ENCODE measurements at places on chromosomes 1 and 21.

DNA sequence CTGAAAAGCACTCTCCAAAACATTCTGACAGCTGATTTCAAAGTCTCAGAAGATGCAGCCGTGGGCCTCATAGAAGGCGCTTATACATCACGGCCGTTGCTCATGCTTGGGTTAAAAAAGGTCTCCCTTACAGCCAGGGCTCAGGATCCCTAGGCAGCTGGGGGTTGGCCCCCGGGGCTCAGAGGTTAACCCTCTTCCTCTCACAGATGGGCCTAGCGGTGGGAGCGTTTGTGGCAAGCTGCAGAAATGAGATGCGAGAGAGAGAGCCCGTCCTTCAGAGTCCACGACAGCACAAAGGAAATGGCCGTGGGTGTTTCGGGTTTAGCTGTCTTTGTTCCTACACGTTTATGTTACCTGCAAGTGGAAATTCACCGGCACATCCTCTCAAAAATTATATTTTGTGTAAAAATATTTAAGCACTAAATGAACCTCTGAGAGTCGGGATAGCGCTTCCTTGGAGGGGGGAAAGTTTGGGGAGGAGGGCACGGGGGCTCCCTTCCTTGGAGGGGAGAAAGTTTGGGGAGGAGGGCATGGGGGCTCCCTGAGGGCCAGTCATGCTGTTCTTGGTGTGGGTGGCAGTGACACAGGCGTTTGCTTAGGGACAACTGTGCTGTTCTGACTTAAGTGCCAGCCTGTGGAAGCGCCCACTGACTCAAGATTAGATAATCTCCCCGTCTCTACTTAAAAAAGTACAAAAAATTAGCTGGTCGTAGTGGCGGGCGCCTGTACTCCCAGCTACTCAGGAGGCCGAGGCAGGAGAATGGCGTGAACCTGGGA lies 20.5 kb upstream of the PRDM15 start:
- DNase-seq: no peak

DNA sequence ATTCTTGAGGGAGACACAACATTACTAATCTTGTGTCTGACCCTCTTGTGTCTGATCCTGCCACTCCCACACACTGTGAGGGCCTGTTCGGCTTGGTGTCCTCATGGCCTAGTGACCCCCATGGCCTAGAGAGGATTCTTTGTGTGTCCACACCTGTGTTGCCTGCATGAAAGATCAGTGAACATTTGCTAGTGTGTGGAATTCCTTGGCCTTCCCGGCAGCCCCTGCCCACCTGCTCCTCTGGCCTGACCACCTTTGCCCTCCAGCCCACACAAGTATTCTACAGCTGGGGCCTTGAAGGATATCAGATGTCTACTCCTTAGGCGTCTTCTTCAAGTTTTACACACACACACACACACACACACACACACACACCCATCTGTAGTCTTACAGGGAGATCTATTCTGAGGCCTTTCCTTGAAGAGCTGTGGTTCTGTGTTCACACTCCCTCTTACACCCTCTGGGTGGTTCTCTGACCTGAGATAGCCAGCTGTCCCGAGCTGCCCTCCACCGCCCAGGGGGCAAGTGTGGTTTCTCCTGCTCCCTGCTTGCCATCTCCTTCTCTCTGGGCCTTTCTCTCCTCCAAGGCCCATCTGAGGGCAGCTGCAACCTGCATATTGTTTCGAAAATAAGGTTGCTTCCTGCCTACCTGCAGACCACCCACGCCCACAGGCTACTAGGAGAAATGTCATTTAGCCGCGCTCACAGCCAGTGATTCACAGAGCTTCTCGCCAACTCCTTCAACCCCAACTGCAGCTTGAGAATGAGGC lies 45.4 kb downstream of the CD247 start:
- no peak for DNase-seq

GRCh38 chr1:182688436-182689205 lies 4.2 kb upstream of the RGS8 start:
- no peak for DNase-seq

DNA sequence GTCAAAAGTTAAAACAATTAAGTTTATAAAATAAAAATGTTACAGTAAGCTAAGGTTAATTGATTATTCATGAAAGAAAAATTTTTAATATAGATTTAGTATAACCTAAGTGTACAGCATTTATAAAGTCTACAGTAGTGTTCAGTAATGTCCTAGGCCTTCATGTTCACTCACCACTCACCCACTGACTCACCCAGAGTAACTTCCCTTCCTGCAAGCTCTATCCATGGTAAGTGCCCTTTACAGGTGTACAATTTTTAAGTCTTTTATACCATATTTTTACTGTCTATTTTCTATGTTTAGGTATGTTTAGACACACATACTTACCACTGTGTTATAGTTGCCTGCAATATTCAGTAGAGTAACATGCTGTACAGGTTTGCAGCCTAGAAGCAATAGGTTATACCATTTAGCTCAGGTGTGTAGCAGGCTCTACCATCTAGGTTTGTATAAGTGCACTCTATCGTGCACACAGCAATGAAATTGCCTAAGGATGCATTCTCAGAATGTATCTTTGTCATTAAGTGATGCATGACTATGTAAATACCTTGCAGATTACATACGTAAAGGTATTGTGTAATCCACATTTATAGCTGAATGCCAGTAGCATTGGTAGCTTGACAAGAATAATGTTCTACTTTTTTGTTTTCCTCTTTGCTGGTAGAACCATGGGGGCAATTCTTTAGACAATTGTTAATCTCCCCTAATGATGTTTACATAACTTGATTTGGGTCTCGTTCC lies 35.7 kb upstream of the GPR88 start:
- no peak for DNase-seq

GRCh38 chr1:216350186-216350585 lies 73.1 kb downstream of the USH2A start:
- DNase-seq: no peak

GRCh38 chr1:110893908-110894490 lies 21.1 kb downstream of the CD53 start:
- no peak for DNase-seq

DNA sequence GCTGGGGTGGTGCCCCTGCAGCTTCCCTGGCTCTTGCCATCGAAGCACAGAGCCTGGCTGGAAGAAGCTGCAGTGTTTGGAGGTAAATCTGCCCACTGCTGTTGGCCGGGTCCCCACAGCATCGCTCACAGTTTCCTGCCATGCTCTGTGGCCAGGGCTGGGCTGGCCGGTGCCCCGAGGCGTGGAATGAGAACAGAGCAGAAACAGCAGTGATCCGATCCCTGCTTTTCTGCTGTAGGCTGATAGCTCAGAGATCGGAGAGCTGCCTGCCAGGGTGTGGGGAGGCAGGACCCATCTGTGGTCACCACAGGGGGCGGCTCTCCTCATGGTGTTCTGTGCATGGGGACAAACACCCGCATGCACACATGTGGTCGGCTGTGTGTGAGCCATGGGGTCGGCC lies 11.5 kb downstream of the SLC45A1 start:
- no peak for DNase-seq

GRCh38 chr1:92439291-92439690 lies 47.4 kb downstream of the GFI1 start:
- DNase-seq: no peak

GRCh38 chr1:201461645-201462441 lies 7.1 kb downstream of the PHLDA3 start:
- DNase-seq: peak; percentile 99

DNA sequence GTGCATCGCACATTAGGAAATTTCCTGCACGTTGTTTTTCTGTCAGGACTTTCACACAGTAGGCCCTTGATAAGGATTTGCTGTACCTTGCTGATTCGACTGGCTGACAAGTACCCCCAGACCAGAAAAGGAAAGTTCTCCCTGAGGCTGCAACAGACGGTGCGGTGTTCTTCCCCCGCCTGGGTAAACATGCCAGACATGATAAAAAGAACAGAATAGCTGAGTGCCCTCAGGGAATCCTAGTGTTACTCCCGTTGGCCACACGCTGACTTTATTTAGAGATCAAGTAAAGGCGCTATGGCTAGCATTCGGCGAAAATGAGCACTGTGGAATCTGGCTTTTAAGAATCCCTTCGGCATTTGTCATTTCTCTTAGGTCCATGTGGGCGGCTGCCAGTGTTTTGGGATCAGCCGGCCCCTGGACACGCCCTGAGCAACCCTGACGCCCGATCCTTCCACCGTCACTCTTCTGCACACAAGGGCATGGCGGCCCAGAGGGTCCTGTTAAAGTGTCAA lies 607.7 kb downstream of the KIF26B start:
- DNase-seq: no peak

- no peak for DNase-seq
These were observed 148.9 kb upstream of the IGSF21 start for GRCh38 chr1:17958704-17959103.

DNA sequence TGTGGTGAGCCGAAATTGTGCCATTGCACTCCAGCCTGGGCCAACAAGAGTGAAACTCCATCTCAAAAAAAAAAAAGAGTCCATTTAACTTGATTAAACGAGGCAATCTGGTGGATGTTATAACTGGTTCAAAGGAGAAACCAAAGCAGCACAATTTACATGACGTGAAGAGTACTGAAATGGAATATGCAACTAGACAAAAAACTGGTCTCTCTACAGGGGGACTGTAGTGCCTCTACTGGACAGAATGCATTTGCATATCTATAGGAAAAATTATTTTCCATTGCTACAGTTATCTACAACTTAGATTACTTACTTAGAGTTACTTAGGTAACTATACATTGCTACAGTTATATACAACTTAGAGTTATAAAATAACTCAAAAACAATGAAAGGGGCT lies 2.7 kb upstream of the CAPN2 start:
- DNase-seq: no peak

GRCh38 chr1:18925279-18925678 lies 22.9 kb upstream of the ALDH4A1 start:
- no peak for DNase-seq
